ENCODE measurements at places on chromosomes 6 and 20.

DNA sequence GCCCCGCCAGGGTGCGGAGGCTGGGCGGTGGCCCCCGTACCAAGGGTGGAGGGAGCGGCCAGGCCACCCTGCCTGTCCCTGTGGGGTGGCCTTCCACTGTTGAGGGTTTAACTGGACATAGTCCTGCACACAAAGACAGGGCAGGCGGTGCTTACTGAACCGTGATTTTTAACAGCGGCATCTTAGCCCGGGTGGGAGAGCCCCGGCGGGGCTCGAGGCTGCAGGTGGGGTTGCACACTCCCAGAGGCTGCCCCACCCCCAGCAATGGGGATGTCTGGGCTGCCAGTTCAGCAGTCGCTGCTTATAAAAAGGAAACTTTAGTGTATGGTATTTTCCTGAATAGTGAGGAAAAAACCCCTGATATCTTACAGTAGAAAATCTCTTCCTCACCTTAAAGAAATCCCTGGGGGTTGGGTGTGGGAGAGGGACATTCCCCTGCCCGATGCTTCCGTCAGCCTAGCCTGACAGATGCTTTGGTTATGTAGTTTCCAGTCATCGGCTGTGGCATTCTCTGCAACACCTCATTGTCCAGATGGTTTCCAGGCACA, 79.4 kb downstream of the IRF4 start:
- DNase-seq = no peak

DNA sequence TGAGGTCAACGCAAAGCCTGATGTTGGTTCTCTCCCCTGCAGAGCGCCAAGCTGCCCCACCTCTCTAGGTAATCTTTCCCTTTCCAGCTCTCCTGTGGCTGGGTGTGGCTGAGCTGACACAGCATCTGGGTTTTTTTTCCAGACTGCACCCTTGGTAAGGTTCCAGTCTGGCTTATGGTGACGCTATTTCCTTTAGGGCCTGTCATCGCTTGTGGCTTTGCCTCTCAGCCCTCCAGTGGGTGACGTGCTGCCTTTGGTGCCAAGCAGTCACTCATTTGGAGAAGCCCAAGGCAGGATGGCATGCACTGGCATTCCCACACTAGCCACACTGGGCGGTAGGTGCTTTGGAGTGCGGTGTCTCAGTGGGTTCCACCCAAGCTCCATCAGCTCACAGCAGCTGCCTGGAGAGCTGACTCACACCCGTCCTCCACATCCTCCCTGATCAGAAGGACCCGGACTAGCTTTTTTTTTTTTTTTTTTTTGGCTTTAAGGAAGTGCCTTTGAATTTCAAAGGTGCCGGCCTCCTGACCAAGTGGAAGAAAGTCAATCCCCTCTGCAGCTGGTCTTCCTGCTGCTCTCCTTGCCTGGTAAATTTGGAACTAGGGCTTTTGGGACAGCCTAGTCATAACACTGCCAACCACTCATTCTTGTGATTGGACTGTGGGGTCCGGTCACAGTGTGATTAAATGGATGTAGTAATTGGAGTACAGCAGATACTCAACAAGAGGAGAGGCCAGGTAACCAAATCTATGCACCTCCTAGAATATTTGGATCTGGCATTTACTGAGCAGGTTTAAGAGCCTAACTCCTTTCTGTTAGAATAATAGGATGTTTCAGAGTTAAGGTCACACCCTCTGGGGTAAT, 153.6 kb downstream of the CD83 start:
- DNase-seq = no peak

- DNase-seq = no peak
Measured at GRCh38 chr6:2447931-2448330, 202.5 kb upstream of the GMDS start.

GRCh38 chr6:81756690-81757089, 4.2 kb upstream of the TENT5A start:
- no peak for DNase-seq

DNA sequence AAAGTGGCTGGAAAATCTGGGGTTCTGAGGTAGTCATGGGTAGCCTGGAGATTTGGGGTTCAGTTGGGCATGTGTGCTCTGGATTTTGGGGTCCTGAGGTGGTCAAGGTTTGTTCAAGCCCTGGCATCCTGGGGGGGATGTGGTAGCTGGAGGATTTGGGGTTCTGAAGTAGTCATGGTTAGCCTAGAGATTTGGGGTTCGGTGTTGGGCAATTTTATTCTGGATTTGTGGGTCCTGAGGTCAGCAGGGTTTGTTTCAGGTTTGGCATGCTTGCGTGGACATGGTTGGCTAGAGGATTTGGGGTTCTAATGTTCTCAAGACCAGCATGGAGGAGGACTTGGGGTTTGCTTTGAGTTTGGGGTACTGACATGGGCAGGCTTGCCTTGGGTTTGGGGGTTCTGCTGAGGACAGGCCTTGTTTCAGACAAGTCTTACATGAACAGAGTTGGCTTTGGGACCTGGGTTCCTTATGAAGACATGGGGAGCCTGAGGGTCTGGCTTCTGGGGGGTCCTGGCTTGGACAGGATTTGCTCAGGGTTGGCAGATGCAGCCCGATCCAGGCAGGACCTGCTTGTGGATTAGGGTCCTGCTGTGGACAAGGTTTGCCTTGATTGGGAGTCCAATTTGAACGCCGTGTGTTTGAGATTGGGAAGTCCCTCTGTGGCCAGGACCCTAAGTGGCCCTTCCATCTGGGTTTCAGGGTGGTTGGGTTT, 906 bp downstream of the ANKRD60 start:
- DNase-seq = no peak
